Cerebellar nuclear complex (tissue), 1 donor: ENCODE measurements at places on chromosomes 2 and 18.

GRCh38 chr2:157932480-157933159, 56.5 kb upstream of the ACVR1 start:
- DNase-seq: no peak

DNA sequence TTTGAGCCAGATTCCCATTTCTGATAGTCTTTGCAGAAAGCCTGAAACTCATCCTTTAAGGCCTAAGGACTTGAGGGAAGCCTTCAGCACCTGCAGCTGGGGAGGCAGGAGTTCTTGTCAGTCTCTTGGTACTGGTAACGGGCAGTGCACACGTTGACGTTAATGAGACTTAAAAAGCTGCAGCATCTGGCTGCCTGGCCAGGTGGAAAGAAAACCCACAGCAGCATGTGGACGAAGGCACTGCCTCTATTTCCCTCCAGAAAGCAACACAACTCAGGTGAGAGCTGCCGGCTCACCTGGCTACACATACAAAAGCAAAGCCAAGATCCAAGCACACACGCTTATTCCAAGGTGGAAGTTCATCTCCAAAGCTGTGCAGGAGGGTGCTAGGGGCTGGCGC, 178.8 kb downstream of the ANAPC1 start:
- DNase-seq: no peak

DNA sequence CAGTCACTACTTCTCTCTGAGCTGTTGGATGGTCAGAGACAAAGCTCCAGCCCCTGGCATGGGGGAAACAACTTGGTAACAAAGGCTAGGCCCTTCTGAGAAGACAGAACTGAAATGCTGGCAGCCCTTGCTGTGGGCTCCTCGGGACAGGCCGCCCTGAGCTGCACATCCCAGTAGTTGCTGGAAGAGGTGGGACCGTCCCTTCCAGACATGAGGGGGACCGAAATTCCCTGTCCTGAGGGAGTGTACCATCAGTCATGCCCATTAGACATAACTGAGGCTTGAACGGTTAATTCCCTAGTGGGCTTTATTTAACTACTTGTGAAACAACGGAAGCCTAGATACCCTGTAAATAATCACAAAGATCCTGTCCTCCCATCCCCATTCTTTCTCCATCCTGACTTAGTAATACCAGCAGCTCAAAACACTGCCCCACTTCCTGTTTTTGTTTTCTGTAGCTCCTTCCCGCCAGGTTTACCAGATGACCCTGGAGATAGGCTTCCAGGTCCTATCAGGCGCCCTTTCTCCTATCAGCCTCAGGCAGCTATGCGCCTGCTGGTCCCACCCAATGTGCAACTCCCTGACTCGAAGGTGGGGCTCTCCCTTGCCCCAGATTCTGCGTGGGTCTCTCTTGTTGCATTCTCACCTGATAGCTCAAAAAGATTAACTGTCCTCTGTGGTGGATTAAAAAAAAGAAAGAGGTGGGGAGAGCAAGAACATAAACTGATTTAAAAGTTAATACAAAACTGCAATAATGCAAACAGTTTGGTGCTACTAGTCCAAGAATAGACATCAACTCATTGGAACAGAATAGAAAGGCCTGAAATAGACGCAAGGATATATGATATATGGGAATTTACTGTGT, 37.0 kb upstream of the NT5DC4 start:
- DNase-seq: no peak

GRCh38 chr18:10121786-10122515, 208.1 kb downstream of the VAPA start:
- no peak for DNase-seq

- no peak for DNase-seq
Measured at GRCh38 chr2:104849101-104849500, 4.8 kb upstream of the POU3F3 start.
